ENCODE measurements at places on chromosomes 11 and 22.

GRCh38 chr22:45087802-45088201 lies 75.9 kb upstream of the NUP50 start:
- no peak for DNase-seq

- DNase-seq = no peak
Observed at GRCh38 chr11:1667906-1668305, 29.1 kb upstream of the KRTAP5-6 start.

DNA sequence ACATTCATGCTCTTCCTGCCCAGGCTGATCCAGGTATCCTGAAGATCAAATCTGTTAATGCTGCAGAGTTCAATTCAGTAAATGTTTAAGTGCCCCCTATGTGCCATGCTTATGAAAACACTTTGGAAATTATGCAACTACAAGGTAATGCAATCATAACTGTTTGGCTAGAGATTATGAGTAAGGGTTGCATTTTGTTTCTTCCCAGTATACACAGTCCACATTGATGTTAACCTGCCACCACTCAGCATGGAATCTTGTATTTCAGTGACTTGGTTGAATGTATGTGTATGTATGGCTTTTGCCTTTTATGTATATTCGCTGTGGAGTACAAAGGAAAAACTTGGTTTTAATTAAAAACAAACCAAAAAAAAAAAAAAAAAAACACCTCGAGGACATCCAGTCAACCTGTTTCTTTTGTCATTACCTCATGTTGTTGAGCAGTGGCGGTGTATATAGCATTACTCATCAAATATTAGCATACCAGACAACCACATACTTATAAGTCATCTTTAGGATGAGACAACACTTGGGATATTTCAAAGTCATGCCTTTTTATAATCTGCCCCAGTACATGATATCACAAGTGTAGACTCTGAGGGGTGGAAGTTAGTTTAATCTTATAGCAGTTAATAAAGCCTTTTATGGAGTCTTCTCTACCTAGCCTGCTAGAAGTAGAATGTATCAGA lies 86.1 kb upstream of the HORMAD2 start:
- DNase-seq = peak; percentile 71

DNA sequence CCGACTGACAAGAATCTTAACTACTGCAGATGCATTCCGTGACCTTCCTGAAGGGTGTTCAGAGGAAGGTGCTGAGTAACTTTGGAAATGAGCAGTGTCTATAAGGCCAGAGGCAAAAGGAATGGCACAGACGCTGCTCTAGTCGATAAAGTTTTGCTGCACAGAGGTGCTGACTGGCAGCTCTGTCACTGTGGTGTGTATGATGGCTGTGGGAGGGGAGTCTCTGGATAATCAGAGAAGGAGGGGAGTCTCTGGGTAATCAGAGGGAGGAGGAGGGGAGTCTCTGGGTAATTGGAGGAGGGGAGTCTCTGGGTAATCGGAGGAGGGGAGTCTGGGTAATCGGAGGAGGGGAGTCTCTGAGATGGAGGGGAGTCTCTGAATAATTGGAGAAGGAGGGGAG lies 18.4 kb downstream of the PTDSS2 start:
- DNase-seq = no peak

GRCh38 chr11:92257536-92257935 lies 32.9 kb downstream of the FAT3 start:
- no peak for DNase-seq

- no peak for DNase-seq
Observed at GRCh38 chr11:47243454-47243853, 5.2 kb downstream of the ACP2 start.

DNA sequence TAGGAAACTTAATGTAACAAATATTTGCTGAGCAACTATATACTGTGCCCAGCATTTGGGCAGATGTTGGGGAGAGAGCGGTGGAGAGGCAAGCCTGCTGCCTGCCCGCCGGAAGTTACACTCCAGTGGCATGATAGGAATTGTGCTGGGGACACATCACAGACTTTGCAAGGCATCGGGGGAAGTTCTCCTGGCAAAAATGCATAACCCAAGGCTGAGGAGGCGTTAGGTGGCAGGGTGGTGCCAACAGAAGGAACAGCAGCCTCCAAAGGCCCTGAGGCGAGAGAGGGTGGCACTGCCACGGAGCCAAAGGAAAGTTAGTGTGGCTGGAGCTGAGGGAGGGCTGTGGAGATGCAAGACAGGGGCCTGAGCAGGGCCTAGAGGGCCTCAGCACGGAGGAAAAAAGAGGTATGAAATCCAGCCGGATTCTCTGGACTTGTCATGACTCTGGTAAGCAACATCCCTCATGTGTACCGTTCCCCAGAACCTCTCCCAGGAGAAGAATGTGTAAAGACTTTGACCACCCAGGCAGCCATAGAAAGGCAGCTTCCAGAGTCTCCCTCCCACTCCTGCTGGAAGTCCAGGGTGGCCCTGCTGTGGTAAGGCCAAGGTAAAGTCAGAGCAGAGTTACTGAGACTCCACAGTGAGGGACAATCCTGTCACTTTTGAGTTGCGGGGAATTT lies 76.1 kb upstream of the RAB1B start:
- DNase-seq = no peak

GRCh38 chr22:22812031-22812905 lies 75.3 kb upstream of the IGLL5 start:
- DNase-seq = no peak

GRCh38 chr22:47458348-47458747 lies 695.9 kb downstream of the TBC1D22A start:
- no peak for DNase-seq

DNA sequence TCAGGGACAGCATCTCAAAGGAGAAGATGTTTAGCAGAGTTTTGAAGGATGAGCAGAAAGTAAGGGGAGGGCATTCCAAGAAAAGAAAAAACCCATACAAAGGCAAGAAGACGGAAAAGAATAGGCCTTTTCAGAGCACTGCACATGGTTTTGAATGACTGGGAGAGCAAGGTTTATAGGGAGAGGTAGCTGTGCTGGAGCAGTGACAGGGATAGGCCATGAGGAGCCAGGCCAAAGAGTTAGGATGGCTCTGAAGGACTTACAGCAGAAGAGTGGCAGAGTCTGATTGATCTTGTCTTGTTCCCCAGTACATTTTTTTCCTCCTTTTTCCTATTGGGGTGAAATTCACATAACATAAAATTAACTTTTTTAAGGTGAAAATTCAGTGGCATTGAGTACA lies 55.8 kb upstream of the PAK1 start:
- DNase-seq = no peak

DNA sequence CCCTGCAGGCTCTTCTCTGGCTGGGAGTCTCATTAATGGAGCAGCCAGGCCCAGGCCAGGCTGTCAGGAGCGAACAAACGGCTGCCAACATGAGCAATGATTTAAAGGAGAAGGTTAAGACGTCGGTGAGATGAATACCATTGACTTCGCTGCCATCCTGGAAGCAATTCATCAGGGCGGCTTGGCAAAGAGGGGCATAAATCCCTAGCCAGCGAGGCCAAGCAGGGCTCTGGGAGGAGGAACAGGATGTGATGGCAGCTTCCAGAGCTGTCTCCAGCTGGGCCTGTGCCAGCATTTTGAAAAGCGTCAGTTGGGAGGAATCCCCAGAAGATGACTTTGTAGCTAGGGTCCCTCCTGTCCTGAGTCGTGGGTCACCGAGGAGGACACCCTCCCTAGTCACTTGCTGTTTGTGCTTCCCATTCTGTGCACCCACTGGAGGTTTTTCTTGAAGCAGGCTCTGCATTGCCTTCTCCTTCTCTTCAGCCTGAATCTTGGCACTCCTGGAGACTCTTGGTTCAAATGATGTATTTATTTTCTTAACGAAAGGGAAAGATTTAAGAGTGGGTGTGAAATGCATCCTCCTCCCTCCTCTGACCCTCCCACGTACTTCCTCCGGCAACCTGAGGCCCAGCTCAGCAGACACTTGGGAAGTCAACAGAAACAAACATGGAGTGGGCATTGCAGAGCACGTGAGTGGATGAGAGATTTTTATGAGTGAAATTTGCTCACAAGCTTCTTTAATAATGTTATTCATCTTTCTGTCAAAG lies 476.3 kb upstream of the CADM1 start:
- no peak for DNase-seq

DNA sequence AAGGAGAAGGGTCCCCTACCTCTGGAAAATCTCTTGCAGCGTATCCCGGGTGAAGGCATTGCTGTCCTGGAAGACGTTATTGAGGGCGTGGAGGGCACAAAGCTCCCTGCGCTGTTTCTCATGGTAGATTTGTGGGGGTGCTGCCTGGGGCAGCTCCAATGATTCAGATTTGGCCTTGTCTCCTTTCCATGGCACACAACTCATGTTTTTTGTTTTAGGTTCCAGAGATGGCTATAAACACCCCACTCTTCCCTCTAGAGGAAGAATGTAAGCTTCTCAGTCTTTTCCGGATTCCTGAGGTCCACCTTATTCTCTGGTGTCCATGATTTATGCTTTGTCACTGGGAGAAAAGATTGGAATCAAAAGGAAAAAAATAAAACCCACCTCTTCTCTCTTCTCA lies 959 bp downstream of the JOSD1 start:
- DNase-seq = peak; percentile 46

- no peak for DNase-seq
Observed at GRCh38 chr11:134082990-134083389, 14.1 kb downstream of the JAM3 start.

DNA sequence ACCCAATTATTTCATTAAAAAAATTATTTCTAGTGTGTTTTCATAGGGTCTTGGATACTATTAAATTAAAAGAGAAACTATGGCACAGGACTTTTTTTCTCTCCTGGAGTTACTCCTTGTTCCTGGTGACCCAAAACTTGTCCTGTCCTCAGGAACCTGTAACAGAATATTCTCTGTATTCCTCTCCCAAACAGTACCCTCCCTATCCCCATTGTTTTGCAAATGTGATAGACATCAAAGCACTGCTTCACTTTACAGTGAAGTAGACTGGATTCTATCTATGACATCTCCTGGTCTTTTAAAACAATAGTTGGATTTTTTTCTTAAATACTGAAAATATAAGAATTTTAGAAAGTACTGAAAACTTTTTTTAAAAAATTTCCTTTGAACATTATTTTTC lies 37.2 kb downstream of the FAR1 start:
- no peak for DNase-seq

- no peak for DNase-seq
Observed at GRCh38 chr22:46774253-46774979, 12.0 kb downstream of the TBC1D22A start.

GRCh38 chr11:133992121-133992520 lies 35.4 kb upstream of the IGSF9B start:
- DNase-seq = no peak

GRCh38 chr11:90426442-90426841 lies 203.6 kb upstream of the CHORDC1 start:
- DNase-seq = no peak

DNA sequence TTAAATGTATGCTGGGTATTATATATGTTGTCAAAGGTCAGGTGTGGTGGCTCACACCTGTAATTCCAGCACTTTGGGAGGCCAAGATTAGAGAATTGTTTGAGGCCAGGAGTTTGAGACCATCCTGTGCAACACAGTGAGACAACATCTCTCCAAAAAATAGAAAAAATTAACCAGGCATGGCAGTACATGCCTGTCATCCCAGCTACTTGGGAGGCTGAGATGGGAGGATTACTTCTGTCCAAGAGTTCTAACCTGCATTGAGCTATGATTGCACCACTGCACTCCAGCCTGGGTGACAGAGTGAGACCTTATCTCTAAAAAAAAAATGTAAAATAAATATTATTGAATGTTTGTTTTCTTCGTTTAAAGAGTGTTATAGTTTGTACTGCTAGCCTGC lies 11.3 kb upstream of the OR6X1 start:
- DNase-seq = no peak

GRCh38 chr11:34245041-34245440 lies 112.8 kb downstream of the ABTB2 start:
- DNase-seq = no peak

- DNase-seq = peak; percentile 90
Observed at GRCh38 chr22:32801537-32802236, at the start of gene TIMP3. Gene TIMP3, plus strand, starts transcription at chr22:32801705. Its CDS starts 297 bp downstream, at chr22:32802002.

DNA sequence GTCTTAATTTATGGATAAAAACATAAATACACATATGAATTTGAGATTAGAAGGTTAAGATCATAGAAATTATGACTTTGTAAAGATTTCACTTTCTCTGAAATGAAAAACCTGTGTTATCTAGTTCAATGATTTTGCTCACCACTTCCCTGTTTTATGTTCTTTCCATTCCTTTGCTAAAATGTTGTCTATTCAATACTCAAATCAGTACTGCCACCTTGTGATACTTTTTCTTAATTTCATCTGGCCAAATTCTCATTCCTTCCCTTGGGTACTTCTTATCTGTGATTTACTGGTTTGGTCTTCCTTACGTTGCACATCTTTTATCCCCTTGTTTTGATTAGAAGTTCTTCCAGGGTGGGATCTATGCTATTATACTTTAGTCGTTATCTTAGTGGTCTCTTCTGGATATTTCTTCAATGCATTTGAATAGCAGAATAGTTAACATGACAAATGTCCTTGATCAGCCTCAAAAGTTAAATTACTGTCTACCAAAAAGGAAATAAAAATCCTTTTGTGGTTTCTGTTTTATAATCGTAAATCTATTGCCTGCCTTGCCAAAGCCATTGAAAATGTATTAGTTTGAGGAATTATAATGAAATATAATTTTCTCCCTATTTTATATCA lies 197.0 kb downstream of the PGR start:
- DNase-seq = peak; percentile 83

- no peak for DNase-seq
Observed at GRCh38 chr11:86047275-86047991, 21.5 kb downstream of the PICALM start.

DNA sequence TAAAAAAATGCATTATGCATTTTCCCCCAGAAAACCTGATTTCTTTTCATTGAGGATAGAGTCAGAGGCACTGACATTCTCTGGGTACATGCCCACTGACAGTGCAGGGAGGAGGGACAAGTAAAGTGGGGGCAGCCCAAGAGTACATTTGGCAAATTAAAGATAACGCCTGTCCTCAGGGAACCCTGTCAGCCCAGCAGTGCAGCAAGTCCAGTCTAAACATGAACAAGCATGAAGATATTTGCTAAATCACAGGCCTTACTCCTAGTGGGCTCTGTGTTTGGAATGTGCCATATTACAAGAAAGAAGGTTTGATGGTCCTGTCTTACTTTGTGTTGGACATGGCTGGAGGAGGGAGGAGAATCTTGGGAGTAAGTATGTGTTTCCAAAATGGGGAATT lies 37.9 kb downstream of the AMOTL1 start:
- no peak for DNase-seq

GRCh38 chr22:47377926-47378560 lies 615.6 kb downstream of the TBC1D22A start:
- DNase-seq = no peak

GRCh38 chr11:44779736-44780520 lies 53.2 kb downstream of the TSPAN18 start:
- DNase-seq = no peak

DNA sequence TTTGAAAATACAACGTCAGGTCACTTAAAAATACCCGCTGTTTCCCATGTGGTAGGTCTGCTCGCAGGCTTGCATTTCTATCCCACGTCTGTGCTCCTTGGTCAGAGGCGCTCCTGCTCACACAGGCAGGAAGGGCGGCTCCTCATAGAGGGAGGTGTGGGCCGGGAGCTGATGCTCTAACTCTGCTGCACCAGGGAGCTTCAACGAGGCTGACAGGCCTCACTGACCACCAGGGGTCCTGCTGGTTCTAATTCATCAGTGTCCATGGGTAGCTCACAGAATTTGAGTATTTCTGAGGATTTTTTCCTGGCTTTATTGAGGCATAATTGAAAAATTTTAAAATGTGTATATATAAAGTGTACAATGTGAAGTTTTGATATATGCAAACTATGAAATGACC lies 68.5 kb downstream of the PIWIL3 start:
- DNase-seq = peak; percentile 56
